Stimulated activated CD4-positive, alpha-beta T cell treated with anti-CD3 and anti-CD28 coated beads, Interleukin-1b, Interleukin-23, amount 100 ng/mL, for 4 hours (primary cell): ENCODE measurements at places on chromosomes 2 and 18.

GRCh38 chr2:76247006-76247405 lies 536.3 kb upstream of the GCFC2 start:
- DNase-seq: no peak

GRCh38 chr2:130726614-130727180 lies 2.2 kb upstream of the GPR148 start:
- DNase-seq: no peak

DNA sequence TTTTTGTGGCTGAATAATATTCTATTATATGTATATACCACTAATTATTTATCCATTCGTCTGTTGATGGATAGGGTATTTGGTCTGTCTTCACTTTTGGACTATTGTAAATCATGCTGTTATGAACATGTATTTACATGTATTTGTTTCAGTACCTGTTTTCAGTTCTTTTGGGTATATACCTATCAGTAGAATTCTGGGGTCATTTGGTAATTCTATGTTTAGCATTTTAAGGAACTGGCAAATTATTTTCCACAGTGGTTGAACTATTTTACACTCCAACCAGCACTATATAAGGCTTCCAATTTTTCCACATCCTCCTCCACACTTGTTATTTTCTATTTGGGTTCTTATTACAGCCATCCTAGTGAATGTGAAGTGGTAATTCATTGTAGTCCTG lies 12.4 kb upstream of the TANK start:
- no peak for DNase-seq

GRCh38 chr2:235011607-235011928 lies 59.8 kb downstream of the SH3BP4 start:
- DNase-seq: no peak

GRCh38 chr2:105438104-105438929 lies 39.5 kb upstream of the FHL2 start:
- no peak for DNase-seq

GRCh38 chr2:207770602-207771404 lies 1.1 kb upstream of the FZD5 start:
- no peak for DNase-seq

DNA sequence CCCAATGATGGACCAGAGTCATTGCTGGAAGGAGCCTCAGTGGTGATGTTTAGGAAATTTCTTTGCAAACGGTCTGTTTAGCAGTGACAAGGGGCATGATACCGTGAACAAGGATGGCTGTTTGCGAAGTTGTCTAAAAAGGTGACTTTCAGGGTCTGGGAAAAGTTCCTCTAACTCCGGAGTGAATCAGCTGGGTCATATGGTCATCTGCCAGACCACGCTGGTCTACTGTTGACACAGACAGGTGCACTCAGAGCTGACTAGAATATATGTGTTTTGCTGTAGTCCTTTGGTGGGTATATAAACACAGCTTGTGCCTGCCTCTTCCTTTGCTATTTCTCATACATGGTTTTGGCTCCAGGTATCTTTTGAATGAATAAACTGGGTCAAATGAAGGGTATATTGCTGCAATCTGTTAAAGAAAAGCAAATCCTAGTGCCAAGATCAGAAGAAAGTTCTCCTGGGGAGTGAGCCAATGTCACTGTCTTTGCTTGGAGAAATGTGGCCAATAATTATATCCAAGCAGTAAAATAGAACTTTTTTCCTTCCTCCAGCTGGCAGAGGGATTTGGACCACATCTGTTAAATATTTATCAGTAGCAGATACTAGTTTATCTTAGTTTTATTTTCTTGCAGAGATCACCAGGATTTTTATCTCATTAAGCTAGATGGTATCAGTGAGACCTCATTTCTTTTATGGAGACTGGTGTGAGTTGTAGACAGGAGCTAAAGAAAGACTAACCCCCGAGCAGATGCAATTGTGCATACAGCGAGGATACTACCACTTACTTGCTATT lies 286.0 kb downstream of the TRIB2 start:
- DNase-seq: no peak

DNA sequence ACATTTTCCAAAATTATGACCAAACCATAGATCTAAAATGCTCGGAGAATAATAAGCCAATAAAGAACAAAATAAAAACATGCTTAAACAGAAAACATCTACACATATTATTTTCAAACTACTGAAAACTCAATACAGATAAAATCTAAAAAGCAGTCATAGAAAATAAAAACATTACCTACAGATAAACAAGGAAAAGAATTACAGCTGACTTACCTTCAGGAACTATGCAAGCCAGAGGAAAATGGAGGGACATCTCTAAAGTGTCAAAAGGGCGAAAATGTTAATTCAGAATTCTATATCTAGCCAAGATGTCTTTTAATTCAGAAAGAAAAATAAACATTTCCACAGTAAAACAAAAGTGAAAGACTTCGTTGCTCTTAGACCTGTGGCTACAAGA lies 112.9 kb upstream of the GYPC start:
- DNase-seq: no peak

DNA sequence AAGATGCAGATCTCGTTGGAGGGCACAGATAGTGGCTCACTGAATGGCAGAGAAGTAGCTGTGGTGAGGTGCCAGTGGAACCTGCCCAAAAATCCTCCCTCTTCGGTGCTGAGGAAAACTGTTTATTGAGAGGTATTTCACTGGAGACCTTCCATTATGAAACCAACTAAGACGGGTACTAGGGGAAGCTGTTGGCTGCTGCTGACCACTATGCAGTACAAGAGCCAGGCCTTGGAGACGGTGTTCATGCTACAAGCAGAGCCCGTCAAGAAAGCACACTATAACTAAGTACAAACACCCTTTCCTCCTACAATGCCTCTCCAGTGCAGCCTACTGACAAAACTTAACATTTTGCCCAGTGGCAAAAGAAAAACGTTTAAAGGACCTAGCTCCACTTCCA lies 4.6 kb downstream of the ARL5A start:
- DNase-seq: no peak

DNA sequence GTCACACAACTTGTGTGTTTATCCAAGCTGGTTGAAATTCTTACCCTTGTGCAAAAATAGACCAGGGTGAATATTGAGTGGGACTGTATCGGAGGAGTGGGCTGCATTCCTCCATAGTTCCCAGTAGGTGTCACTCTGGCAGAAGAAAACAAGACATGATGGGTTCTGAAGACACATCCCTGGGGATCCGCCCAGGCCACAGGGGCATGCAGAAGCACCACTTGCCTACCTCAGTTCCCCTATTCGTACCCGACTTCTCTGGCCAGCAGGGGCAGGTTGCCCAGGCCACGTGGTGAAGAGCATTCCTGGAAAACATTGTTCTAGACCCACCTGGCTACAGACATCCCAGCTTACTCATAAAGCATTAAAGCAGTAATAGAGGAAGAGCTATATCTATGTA lies 168.2 kb downstream of the FAM210A start:
- DNase-seq: peak; percentile 20

GRCh38 chr2:149080099-149080498 lies 41.6 kb downstream of the LYPD6B start:
- no peak for DNase-seq

DNA sequence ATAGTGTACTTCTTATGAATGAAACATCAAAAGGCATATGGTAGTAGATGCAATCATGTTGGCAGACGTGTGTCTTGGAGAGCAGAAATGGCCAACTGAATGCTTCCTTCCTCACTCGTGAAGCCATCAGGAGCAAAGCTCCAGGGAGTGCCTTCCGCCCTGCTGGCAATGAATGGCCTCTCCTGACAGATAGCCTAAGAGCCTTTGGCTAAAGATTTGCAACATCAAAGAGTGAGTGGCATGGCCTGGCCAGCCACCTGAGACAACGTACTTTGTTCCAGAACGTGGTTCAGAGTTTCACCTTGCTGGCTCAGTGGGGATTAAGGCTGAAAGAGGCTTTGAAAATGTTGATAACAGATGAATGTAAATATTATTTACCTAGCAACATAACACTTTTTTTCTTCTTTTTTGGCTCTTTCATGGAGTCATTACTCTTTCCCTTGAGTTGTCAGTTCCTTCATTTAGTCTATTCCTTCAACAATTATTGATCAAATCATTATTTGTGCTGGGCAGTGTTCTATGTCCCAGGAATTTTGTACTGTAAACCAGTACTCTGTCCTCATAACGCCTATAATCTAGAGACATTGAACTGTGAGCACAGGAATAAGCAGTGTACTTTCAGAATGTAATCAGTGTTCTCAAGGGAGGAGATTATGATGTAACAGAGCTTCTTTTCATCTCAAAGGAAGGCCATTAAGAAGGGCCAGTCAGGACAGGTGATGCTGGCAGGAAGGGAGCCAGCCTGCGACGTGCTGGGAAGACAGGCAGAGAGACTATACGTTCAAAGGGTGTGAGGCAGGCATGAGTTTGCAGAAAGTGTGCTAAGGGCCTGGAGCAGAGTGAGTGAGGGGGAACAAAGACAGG lies 59.4 kb upstream of the SH3RF3 start:
- DNase-seq: no peak
